ENCODE measurements at places on chromosomes 13 and 19. TPM values are rescaled to one million over a fixed set of nuclear protein-coding genes. Genes with fewer than 3 reads are reported as not detected.

Gene ACER1
- total RNA-seq: not detected

Gene RGS9BP
- total RNA-seq: 0.41 TPM

Gene LGALS4
- under 0.01 TPM for total RNA-seq

Gene SIGLEC10
- 1.2 TPM for total RNA-seq

Gene CEACAM20
- not detected for total RNA-seq

Gene GPR183
- 0.82 TPM for total RNA-seq

Gene TSKS
- not detected for total RNA-seq

Gene DPF1
- total RNA-seq: 39.9 TPM

Gene TUBA3C
- total RNA-seq: not detected

Gene ANKLE1
- 0.82 TPM for total RNA-seq

Gene SHISA2
- 53.8 TPM for total RNA-seq

Gene THSD8
- 0.82 TPM for total RNA-seq

Gene CASP14
- total RNA-seq: not detected

Gene OVOL3
- total RNA-seq: not detected

Gene RDH8
- not detected for total RNA-seq

Gene C2CD4C
- total RNA-seq: 20.8 TPM
